Hepatic stellate cell (primary cell): ENCODE measurements at places on chromosomes 11 and 22.
A peak's percentile ranks its signal among the peaks of the same experiment; 100 is the strongest.

DNA sequence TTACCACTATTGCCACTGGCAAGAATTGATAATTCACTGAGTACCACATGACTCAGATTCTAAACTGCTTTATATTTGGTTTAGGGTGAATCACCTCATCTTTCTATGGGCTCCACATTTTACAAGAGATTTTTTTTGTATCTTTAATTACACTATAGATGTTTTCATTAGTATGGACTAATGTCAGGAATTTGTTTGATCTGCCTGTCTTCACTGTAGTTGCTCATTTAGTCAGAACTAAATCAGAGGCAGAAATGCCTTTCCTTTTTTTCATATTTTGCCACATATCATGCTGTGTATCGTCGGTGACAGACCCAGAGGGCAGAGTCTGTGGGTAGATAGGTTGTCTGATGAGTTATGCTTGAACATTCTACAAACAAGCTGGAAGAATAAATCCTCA lies 524.1 kb downstream of the METTL15 start:
- DNase-seq = no peak

- no peak for DNase-seq
Measured at GRCh38 chr11:100827934-100828661, 141.0 kb downstream of the ARHGAP42 start.

GRCh38 chr11:118607401-118608359 lies at the start of gene PHLDB1:
Gene PHLDB1 (plus strand): TSS chr11:118607615. CDS start chr11:118613837, 6,222 bp downstream.
- DNase-seq = peak; percentile 81

DNA sequence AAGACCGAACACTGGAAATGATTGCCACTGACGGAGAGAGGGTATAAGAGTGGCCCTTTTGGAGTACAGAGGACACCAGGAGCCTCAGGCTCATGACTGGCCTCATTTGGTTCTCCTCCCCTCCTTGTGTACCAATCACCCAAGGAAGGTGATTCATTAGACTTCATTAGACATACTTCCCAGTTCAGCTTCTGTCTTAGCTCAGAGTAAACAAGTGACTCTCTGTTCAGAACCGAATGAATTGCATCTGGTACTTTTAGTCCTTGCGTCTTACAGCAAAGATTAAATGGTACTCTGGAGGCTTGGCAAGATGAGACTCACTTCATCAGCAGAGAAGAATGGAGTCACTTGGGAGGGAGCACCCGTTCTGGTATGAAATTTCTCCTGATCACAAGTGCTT lies 75.2 kb downstream of the ZNRF3 start:
- no peak for DNase-seq

GRCh38 chr22:31126128-31126868 lies 3.5 kb downstream of the INPP5J start:
- no peak for DNase-seq

DNA sequence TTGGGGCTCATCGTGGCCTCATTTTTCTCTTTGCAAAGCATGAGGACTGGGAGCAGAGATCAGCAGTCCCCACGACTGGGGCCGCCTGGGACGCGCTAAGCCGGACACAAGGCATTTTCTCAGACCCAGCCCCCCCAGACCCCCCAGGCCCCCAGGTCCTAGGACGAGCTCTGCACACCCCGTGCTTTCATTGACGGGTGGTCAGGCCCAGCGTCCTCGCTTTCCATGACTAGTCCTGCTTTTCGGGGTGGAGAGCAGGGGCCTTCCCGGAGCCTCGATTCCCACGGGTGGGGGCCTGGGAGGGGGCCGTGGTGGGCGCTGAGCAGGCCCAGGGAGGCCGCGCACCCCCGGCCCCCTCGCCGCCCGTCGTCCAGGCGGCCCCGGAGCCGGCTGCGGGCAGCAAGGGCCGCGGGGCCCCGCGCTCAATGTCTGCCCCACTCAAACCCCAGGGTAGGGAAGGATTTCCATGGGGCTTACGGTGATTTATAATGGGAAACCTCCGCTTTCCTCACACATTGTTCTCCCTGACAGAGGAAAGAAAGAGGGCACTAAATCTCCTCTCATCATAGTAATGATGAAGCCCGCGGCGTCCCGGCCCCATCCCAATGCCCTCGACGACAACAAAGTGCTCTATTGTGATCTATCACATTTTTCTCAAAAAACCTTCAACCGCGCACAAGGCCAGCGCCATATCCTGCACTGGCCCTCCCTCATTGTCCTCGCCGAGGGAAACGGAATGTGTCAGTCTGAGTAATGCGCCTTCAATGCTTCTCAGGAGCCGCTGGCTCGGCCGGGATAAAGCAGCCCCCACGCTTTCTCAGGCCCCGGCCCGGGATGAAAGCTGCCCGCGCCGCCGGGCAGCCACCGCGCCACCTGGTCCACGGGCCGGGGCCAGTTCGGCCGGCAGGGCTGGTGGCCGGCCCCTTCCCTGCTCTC lies 10.4 kb upstream of the LINC01488 start:
- no peak for DNase-seq

- no peak for DNase-seq
Measured at GRCh38 chr11:121138259-121138658, 37.2 kb downstream of the TECTA start.

- no peak for DNase-seq
Measured at GRCh38 chr11:28353991-28354390, 245.8 kb downstream of the METTL15 start.

DNA sequence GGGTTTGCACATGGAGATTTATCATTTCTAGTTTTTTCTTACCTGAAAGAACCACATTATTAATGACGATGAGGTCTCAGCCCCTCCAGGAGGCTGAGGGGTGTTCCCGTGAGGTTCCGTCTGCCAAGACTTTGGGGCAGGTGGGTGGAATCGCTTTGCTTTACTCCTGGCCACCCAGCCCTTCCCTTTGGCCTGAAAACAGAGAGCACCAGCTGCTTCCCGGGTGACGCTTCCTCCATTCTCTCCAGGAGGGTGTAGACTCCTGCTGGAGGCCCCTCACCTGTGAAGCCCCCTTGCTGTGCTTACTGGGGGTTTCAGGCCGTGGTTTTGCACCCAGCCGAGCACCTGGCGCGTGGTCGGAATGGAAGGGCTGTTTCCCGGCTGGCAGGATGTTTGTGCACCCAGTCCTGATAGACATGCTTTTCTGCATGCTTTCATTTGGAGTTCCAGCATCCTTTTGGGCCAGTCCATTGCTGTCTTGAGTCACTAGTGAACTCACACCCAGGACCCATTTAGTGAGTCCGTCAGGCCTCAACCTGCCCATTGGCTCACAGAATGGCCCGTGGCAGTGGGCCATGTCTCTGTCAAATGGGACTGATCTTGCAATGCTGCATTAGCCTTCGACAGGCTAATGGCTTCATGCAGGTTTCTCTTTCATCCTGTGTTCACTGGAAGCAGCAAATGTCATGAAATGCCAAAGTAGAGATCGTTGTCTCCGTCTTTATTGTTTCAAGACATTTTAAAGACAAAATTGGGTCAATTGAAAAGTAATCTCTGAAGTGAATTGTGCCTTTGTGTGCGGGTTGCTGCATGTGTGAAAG lies 360.8 kb downstream of the TBC1D22A start:
- DNase-seq = no peak

GRCh38 chr22:38942702-38943101 lies 14.7 kb upstream of the APOBEC3A start:
- DNase-seq = no peak

- peak; percentile 50 for DNase-seq
Measured at GRCh38 chr11:102139081-102139498, 28.8 kb downstream of the YAP1 start.

DNA sequence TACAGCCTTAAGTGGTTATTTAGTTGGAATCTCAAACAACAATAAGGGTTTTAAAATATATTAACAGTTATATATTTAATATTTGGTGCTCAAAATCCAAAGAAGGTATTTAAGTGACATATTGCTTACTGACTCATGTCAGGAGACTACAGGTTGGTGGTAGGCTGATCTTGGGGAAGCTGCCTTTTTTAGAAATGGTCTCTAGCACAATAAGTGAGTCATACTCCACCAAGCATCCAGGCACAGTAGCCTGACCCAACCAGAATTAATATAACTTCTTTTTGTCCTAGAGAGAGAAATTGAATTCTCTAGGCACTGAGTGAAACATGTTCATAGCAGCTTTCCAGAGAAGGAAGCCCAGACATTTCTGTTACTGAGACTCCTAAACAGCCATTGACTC lies 868.5 kb upstream of the TENM4 start:
- no peak for DNase-seq

GRCh38 chr11:120134106-120134930 lies 3.6 kb downstream of the TRIM29 start:
- no peak for DNase-seq

DNA sequence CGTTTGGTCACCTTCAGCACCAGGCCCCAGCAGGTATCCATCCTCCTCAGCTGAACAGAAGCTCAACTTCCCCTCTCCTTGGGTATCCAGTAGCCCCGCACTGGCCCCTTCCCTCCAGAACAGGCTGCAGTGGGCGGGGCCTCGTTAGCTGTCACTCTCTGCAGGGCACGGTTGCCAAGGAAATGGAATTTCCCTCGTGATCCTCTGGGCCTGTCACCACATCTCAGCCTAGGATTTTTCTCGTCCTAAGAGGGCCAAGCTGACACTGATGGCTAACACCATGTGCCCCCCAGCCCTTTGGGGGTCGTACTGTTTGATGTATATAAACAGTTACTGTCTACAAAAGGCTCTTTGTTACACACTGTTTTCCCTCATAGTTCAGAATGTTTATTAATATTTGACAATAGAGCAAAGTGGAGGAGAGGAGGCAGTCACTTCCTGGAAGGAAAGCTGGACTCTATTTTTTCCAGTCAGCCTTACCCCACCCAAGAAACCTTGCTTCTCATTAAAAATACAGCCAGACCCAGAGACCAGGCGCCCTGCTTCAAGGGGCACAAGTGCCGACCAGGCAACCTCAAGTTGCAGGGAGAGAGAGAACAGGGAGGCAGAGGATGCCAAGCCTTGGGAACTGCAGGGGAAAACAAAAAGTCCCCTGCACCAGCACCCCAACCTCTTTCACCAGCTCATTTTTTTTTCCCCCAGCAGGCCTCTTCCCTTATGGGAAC lies 44.5 kb downstream of the FEZ1 start:
- DNase-seq = peak; percentile 62

- DNase-seq = peak; percentile 6
Measured at GRCh38 chr11:23732026-23732425, 764.8 kb upstream of the LUZP2 start.

- DNase-seq = no peak
Measured at GRCh38 chr22:16586991-16587390, 5.6 kb downstream of the CCT8L2 start.

DNA sequence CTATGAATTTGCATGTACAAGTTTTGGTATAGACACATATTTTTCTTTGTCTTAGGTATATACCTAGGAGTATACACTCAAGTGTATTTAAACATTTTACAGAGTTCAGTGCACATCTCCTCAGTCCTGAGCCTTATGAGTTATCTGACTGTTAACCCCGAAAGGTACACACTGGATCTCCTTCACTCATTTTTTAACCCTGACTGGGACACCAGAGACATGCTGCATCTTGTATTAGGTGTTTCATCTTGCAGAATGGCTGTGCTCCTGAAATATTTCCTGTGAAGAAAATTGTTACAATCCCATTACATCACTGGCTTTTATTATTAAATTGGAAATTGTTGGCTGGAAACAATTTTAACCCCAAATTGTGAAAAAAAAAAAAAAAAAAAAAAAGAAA lies 15.3 kb downstream of the PARVA start:
- DNase-seq = no peak

GRCh38 chr11:81487109-81487508 lies 1246.6 kb downstream of the FAM181B start:
- no peak for DNase-seq
